Vagina (tissue), 2 donors: ENCODE measurements at places on chromosomes 7 and 10. TPM values are rescaled to one million over a fixed set of nuclear protein-coding genes. Genes with fewer than 3 reads are reported as not detected.

TMEM229A gene
- not detected for total RNA-seq

GRCh38 chr10:90222939-90223338 lies 521.5 kb downstream of the KIF20B start:
- DNase-seq: no peak

CCDC201 gene
- not detected for total RNA-seq

WNT8B gene
- total RNA-seq: not detected

SPDYE16 gene
- total RNA-seq: not detected
